Stromal cell of bone marrow (primary cell): ENCODE measurements at places on chromosomes 2 and 18.

- DNase-seq = no peak
These were observed 198.5 kb downstream of the UBE2E3 start for GRCh38 chr2:181178823-181179412.

GRCh38 chr2:201833781-201834180 is 27.4 kb downstream of the CDK15 start:
- no peak for DNase-seq

GRCh38 chr18:79567481-79568147 is 112.0 kb upstream of the CTDP1 start:
- peak; percentile 57 for DNase-seq

DNA sequence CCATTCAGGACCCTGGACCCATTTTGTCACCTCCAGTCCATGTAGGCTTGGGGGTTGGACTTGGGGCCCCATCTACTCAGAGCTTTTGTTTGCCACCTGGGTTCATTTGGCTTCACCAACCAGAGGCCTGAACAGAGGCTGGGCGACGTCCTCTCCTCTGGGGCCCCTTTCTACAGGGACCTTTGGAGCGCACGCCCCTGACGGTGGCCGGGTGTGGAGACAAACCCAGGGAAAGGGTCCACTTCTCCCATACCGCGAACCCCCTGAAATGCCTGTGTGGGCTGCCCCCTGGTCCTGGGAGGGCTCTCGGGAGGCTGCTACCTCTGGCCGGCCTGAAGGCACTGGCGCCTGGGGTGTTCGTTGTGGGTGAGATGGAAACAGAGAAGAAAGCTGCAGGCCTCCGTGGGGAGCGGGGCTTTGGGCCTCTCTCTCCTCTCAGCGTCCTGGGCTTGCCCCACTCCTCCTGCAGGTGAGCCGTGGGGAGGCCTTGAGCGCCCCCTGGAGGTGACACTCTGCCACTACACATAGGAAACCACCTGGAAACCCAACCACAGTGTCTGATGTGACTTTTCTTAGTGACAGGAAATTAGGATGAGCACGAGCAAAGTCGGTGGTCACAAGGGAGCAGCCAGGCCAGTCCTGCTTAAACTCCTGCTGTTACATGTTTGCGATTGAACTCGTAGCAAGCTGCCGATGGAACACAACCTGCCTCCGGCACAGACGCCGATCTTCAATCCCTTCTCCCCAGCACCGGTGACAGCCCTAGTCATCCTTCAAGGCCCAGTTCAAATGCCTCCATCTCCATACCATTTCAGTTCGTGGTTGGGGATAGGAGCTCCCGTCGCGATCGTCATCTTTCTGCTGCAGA is 12.0 kb upstream of the NTSR2 start:
- DNase-seq = no peak

GRCh38 chr2:109638795-109639194 is 24.6 kb downstream of the SOWAHC start:
- DNase-seq = no peak

GRCh38 chr2:211396815-211397214 is 840.4 kb downstream of the CPS1 start:
- DNase-seq = no peak

DNA sequence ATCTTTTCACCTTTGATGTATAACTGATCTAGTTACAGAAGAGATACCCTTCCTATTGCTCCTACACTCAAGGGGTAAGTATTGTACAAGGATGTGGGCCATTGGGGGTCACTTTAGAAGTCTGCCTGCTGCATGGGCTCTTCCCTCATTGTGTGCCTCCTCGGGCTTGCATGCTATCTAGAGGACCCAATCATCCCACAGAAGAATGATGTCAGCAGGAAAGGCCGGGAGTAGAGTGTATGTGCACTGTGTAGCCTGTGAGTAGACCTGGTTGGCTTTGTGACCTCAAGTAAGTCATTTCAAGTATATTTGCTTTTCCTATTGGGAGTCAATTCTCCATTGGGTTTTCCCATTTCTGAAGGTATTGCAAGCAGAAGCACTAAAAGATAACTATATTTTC is 129.5 kb upstream of the TRIB2 start:
- no peak for DNase-seq

DNA sequence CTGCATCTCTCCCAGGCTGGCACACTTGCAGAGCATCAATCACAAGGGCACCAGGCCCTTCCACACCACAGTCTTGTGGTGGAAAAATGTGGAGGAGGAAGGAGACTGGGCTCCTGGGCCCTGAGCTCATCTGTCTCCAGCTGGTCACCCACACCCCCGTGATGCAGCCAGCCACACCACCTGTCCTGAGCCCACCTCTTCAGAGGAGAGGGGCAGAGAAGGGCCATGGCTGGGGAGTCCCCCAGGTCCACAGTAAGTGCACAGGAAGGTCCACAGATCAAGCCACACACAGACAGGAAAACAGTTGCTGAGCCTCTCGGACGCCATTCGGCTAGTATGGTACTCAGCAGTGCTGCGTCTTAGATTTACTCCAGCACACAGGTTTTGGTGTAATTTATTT is 203.5 kb upstream of the SALL3 start:
- DNase-seq = no peak

DNA sequence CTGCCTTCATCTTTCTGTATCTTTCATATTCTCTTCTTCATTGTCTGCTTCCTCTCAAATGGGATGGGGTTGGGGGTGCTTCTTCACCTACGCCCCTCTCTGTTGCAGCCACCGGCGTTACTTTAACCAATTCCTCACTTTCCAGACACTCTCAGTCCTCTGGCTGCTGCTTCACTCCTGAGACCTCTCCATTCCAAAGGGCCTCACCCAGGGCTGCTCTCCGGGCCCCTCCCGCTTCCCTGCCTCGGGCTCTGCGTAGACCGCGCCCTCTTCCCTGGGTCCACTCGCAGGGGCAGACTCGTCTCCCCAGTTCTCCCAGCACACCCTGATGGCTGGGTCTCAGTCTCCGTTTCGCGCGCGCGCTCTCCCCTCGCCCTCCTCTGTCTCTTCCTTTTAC is 926 bp downstream of the SERPINB8 start:
- DNase-seq = no peak

DNA sequence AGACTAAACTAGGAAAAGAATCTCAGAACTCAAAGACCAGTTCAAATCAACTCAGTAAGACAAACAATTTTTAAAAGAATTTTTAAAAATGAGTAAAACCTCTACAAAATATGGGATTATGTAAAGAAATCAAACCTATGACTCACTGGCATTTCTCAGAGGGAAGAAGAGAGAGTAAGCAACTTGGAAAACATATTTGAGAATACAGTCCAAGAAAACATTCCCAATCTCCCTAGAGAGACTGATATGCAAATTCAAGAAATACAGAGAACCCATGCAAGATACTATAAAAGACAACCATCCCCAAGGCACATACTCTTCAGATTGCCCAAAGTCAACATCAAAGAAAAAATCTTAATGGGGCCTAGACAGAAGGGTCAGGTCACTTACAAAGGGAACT is 162.7 kb downstream of the WDPCP start:
- DNase-seq = peak; percentile 40

DNA sequence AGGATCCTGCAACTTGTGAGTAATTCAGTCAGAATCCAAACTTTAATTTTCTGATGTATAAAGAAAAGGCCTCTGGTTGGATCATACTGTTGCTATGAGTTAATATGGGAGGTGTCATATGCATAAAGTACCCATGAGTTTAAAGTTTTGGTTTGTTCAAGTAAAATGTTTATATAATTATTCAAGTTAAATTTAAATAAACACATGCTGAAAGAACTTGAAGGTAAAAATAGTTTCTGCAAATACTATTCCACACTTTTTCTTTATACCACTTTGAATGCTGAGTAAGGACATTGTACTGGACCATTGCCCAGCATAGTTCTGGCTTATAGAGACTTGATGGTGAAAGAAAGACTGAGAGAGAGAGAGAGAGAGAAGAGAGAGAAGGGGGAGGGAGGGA is 30.7 kb downstream of the PKP4 start:
- DNase-seq = peak; percentile 28

- no peak for DNase-seq
These were observed 84.0 kb downstream of the POLR1A start for GRCh38 chr2:86021396-86022378.

- DNase-seq = no peak
These were observed 422.7 kb upstream of the TNP1 start for GRCh38 chr2:217282531-217282930.

GRCh38 chr2:203209538-203209937 is 29.3 kb upstream of the CYP20A1 start:
- DNase-seq = no peak
